ENCODE measurements at places on chromosomes 2 and 18.

- no peak for DNase-seq
These were observed 396.1 kb downstream of the TDRD15 start for GRCh38 chr2:21519821-21520220.

- no peak for DNase-seq
These were observed 4.4 kb downstream of the SMAD7 start for GRCh38 chr18:48946329-48946835.

- no peak for DNase-seq
These were observed 29.8 kb upstream of the SCN1A start for GRCh38 chr2:166157578-166157977.

DNA sequence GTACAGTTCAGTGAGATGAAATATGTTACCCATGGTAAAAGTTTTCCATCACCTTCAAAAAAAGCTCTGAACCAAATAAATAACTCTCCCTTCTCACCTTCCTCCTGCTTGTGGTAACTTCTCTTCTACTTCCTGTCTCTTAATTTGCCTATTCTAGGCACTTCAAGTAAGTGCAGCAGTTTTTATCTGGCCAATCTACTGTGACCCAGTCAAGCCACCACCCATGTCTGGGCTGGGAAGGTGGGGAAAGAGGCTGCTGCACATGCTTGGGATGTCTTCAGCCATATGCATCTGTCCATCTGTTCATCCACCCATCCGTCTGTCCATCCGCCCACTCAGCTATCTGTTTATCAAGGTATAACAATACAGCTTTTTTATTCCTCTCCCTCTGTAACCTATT is 31.6 kb downstream of the ZNF532 start:
- no peak for DNase-seq

DNA sequence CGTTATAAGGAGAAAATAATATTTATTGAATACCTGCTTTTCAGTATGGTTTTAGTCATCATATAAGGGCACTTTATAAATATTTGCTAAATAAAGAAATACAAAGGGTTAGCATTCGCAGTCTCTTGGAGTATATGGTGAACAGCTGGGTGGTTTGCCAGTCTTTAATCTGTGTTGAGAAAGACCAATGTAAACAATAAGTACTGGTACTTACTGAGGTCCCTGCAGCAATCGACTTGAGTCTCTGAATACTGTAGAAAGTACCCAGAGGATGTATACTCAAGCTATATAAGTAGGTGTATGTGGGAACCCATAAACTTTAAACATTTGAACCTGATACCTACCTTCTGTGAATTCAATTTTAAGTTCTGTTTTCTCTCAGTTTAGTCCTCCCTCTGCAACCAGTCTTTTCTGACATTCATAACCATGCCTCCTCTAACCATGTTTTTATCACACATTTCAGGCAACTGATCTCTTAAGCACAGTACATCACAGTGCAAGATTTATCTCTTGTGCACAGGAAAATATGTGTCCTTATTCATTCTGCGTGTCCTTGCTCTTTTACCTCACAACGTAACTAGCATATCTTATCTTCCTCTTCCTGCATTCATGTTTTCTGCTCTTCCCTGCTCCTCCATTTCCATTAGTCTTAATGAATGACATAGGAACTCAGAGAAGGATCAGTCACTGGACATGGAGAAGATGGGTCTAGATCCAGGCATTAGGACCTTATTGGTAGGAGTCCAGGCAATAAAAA is 21.7 kb downstream of the C18orf63 start:
- no peak for DNase-seq

GRCh38 chr2:167331636-167332232 is 443.5 kb downstream of the XIRP2 start:
- DNase-seq: no peak

DNA sequence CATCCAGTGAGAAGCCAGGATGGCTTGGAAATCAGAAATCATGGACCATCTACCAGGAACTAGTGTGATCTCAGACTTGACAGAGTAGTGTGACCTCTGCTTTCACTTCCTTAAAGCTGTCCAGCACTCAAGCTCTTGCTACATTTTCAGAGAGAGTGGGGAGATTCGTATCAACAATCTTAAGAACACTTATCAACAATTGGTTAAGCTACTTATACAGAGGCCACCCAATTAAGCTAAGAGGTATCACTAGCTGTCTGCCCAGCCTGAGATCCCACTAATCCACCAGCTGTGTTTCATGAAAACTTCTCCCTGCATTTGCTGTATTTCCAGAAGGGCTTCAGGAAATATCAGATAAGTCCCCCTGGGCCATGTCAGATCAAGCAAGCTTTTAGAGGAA is 4.2 kb downstream of the RPRM start:
- DNase-seq: no peak

- DNase-seq: no peak
These were observed 18.1 kb downstream of the CYP1B1 start for GRCh38 chr2:38057651-38058410.

DNA sequence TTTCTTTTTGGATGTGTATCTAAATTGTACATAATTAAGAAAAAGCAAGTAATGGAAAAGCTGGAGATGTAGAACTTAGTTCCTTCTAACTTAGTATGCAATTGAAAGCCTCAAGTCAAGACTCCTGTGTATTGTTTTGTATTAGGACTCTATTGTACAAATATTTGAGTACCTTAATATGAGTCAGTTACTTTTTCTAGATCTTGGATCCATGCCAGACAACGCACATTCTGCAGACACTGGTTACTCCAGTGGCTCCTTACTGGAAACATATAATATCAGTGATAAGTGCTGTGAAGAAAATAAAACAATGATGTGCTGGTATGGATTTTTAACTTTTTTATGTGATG is 1.5 kb downstream of the SLC39A10 start:
- DNase-seq: no peak

DNA sequence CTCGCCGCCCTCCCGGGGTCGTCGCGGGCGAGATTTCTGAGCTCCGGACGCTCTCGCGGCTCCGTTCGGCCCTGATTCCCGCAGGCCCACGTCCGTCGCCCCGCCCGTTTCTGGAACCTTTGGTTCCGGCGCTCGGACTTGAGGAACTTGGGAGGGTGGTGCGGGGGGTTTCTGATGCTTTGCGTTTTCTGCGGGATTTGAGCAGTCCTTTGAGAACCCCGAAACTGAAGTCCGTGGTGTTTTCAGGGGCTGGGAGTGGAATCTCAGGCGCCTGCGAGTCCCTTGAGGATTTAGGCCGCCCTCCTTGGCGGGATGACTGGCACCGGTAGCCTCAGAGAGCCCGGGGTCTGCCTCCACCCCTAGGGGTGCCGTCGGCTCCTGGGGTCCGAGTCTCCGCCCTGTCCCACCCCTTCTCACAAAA is 336 bp downstream of the THNSL2 start:
- DNase-seq: no peak

DNA sequence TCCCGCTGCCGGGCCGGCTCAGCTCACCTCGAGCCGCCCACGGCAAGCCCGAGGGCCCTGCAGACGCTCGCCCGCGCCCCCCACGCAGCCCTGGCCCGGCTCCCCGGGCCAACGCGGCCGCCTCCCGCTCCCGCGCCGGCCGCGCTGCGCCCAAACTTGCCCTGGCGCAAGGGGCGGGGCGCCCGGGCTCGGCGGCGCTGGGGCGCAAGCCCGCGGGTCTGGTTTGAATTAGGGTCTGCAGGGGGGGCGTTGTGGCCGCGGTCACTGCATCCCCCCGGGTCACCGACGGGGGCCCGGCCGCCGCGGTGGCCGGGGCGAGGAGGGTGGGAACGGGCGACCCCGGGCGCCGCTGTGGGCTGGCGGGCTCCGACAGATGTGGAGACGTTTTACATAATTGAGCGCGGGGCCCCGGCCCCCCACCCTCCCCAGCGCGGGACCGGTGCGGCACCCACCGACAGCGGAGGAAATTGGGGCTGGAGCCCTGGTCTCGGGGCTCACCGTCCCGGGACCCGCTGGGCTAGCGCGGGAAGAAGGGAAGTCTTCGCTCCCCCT is 690 bp downstream of the SDC1 start:
- no peak for DNase-seq

DNA sequence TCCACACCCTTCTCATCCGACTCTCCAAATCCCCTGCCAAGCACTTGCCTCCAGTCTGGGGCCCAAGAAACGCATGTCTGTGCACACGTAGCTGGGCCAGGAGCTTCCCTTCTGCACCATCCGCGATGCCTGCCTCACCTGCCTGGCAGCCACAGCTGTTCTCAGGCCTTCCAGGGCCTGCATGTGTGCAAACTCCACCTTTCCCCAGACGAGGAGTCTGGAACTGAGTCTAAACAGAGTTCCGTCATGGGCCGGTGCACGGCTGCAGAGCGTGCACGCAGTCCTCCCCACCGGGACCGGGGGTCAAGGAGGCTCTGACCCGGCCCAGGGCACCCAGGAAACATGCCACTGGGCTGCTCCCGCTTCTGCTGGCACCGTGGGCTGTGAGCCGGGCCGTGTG is 66.8 kb upstream of the SALL3 start:
- no peak for DNase-seq

- no peak for DNase-seq
These were observed 140.3 kb downstream of the CYRIA start for GRCh38 chr2:16525265-16525887.

GRCh38 chr2:65016789-65017188 is 27.6 kb downstream of the SLC1A4 start:
- no peak for DNase-seq

DNA sequence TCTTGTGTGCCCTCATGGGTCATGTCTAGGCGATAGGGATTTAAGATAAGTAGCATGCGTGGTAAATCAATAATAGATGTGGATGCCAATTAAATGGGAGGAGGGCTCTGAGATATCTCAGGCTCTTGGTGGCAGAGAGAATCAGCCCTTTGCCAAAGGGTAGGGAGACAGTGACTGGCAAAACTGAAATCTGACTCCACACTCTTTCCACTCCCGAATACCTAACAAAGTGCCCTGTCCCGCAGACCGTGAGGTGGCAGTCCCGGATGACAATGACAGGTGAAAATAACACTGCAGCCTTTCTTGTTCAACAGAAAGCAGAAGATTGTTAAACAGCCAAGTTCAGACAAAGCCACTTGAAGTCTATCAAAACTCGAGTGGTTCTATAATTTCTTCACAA is 47.0 kb downstream of the C2orf76 start:
- DNase-seq: no peak

GRCh38 chr2:161139098-161139987 is 20.9 kb upstream of the TANK start:
- DNase-seq: no peak

- DNase-seq: no peak
These were observed 130.0 kb downstream of the TAF4B start for GRCh38 chr18:26356045-26356785.

DNA sequence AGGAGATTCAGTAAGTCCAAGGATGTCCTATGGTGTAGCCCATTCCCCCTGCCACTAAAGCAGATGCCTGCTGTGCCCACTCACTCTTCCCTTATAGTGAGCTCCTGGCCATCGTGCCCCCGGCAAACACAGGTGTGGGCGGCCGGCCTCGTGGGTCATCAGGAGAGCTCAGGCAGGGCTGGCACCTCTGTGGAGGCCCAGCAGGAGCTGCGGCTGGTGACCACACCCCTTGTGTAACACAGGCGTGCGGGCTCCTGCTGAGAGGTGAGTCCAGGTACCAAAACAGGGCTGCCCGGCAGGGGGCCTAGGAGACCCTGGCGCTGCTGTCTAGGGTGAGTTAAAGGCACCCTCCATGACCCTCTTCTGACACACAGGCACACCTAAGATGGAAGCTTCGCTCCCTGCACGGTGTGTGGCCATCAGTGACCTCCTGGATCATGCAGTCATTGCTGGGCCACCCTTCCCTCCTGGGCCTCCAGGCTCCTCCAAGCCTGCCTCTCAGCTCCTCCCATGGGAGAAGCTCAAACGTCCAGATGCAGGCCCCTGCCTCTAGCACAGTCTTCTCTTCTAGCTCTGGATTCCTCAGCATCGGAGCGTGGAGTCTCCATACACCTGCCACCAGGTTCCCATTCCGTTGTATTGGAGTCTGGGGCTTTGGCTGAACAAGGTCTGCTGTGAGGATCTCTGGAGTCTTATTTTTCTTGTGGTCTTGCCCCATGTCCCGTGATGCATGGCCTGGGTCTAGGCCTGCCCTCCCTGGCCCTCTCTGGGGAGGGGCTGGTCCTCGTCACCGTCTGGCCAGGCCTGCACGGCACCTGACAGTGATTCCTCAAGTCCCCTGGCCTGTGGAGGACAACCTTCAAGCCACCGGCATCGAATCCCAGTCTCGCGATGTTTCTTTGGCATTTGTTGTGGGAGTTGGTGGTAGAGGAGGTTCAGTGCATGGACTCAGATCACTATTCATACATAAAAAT is 246.9 kb downstream of the ACKR3 start:
- no peak for DNase-seq

DNA sequence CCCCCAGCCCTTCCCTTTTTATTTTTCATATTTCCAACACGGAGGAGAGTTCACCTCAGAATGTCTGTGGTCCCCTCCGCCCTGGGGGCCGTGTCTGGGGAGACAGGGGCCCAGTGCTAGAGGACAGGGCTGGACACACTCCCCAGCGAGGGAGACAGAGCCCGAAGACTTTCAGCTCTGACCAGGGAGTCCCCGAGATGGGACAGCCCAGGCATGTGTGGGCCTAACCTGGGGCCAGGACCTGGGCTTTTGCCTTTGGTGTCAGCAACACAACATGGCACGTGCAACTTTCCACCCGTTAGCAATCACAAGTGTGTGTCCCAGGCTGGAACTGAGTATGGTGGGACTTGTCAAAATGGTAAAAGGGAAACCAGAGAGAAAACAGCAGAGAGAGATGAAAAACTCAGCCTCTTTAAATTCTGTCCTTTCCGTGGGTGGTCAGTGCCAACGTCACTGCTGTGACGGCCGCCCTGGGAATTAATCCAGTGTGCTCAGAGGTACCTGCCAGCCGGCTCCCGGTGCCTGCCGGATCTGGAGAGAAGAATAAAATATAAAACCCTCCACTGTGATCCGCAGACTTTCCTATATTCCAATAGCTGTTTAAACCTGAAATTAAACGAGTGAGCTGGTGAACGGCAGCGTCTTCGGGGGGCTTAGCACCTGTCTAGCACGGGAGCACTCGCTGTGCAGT is 245.8 kb downstream of the EIPR1 start:
- DNase-seq: no peak

GRCh38 chr2:207706936-207707860 is 4.2 kb upstream of the CCNYL1 start:
- no peak for DNase-seq

GRCh38 chr2:22520369-22521288 is 864.4 kb upstream of the KLHL29 start:
- DNase-seq: no peak

- DNase-seq: peak; percentile 33
These were observed 453 bp upstream of the ANTXR1 start for GRCh38 chr2:69012310-69013141.
